Stimulated activated CD4-positive, alpha-beta T cell treated with anti-CD3 and anti-CD28 coated beads, Interleukin-1b, Interleukin-23, amount 100 ng/mL, for 24 hours (primary cell): ENCODE measurements at places on chromosomes 12 and 14.

- no peak for DNase-seq
Measured at GRCh38 chr12:87861791-87862190, 167.4 kb downstream of the C12orf50 start.

GRCh38 chr14:103527408-103528145, 1.4 kb upstream of the TRMT61A start:
- no peak for DNase-seq

- no peak for DNase-seq
Measured at GRCh38 chr12:52907092-52907810, 2.4 kb upstream of the KRT8 start.

- no peak for DNase-seq
Measured at GRCh38 chr14:22901799-22902198, 17.1 kb downstream of the RBM23 start.

GRCh38 chr14:88562532-88562830, 356 bp upstream of the ZC3H14 start:
- no peak for DNase-seq

GRCh38 chr12:76531056-76531455, 28.5 kb downstream of the OSBPL8 start:
- no peak for DNase-seq

GRCh38 chr14:38282936-38283335, 27.0 kb upstream of the CLEC14A start:
- no peak for DNase-seq

GRCh38 chr12:62714774-62715721, 219.9 kb downstream of the PPM1H start:
- no peak for DNase-seq

DNA sequence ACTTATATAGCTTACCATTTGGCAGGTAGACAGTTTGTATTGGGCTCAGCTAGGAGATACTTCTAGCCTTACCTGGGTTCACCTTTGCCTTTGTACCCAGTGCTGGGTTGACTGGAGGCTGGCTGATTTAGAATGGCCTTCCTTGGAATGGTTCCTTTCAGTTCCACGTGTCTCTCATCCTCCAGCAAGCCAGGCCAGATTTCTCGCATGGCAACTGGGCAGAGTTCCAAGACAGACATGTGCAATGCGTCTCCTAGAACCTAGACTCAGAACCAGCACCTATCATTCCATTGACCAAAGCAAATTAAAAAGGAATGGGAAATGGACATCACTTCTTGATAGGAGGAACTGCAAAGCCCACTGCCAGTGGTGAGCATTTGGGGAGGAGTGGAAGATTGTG, 79.1 kb upstream of the BDKRB2 start:
- DNase-seq, result no peak

DNA sequence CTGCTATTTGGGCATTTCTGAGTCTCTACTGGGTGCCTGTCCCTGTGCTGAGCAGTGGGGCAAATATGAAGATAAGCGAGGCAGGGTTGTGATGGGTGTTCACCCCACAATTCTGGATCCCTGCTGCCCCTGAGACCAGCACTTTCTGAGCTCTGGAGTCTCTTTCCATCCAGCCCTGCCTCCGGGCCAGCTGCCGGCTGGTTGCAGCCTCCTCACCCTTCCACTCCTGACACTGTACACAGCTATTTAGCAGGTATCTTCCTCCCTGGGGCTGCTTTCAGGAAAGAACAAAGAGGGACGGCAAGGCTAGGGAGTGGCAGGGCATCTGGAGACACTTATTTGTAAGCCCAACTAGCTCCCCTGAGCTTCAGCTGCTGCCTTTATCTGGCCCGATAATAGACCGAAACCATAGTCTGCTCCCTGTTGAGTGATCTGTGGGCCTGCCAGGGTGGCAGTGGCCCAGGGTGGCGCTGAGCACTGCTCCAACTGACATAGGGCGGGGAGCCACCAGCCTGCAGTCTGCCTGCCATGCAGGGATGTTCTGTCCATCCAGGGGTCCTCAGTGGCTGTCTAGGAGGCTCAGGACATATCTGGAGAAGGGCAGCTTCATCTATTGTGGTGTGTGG, 7.6 kb upstream of the KRT80 start:
- DNase-seq, result no peak

GRCh38 chr12:31560516-31560915, 30.4 kb downstream of the DENND5B start:
- DNase-seq, result no peak

- DNase-seq, result no peak
Measured at GRCh38 chr12:47317175-47317915, 237.6 kb upstream of the AMIGO2 start.

DNA sequence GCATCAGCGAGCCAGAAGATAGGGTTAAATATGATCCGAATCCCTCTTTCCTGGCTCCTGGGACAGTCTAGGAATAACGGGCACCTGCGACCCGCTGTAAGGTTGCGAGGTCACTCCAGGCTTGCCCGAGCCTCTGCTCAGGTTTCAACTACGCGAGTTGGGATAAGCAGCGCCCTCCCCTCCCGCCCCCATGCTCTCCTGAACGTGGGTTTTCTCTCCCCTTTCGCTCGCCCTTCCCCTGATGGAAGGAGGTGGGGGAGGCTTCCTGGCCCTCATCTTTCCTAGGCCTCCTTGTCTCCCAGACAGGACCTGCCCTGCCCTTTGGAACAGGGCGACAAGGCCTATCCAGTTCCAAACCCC, 753 bp upstream of the ATP5MC2 start:
- no peak for DNase-seq

DNA sequence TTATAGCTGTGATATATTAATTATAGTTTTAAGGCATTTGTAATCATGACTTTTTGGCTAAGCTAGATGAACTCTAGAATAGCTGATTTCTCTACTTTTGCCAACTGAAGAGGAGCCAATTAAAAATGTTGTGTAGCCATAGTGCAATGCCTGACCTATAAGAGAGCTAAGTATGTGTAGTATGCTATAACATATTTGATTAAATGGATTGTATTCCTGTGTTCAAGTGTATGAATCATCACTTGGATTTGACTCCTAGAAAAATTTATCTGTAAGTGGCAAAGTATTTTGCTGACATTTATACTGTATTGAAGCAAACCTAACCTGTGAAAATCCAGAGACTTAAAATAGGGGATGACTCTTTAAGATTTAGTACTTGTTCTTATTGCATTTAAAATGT, 34.2 kb downstream of the PCNX4 start:
- no peak for DNase-seq

DNA sequence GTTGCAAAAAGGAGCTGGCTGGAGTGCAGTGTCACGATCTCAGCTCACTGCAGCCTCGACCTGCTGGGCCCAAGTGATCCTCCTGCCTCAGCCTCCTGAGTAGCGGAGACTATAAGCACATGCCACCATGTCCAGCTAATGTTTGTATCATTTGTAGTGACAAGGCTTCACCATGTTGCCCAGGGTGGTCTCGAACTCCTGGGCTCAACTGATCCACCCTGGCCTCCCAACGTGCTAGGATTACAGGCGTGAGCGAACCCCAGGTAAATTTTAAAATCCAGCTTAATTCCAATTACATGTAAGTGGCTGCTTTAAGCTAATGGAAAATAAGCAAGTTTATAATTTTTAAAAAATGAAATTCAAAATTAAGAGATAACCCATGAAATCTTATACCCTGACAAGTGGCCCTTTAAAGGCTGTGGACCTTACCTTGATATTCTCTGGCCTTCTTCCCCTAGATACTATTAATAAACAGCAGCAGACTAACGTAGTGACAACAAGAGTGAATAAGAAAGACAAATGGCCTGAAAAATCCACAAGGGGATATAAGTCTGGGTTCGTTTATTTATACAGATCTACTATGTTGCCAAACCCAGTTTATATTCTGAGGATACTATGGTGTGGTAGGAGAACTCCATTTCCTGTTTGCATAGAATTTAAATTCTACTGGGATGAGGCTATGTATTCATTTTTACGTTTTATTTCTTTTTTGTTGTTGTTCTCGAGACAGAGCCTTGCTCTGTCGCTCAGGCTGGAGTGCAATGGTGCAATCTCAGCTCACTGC, 25.6 kb upstream of the SLC2A3 start:
- DNase-seq, result no peak

- DNase-seq, result no peak
Measured at GRCh38 chr12:93144109-93144508, 215.0 kb upstream of the EEA1 start.

- DNase-seq, result peak; percentile 20
Measured at GRCh38 chr14:68210729-68211299, 391.2 kb downstream of the RAD51B start.

DNA sequence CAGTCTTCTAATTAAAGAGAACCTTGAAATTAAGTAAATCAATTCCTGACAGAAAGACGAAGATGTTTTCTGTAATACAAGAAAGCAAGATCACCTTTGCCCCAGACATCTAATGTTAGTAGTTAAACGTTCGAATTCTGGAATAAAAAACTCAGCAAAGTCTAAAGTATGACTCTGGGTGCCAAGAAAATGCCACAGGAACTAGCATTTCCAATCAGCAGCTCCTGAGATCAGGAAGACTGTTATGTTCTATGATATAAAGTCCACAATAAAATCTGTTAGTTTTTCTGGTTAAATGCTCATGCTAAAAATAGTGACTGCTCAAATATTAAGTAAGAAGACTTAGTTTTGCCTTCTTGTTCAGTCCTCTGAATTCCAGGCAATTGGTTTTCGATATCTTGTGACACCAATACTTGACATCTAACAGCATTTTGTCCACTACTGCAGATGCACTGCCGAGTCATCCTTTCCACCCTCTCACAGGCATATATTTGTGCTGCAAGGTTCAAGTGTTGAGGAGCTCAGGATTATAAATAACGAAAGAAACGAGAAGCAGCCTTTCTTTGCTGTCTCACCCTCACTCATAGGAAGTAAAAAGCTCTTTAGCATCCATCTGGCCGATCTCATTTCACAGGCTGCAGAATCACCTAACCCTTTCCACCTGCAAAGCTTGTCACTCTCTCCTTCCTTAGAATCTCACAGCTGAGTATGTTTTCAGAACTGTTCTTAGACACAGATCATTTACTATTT, 32.0 kb downstream of the SSH1 start:
- no peak for DNase-seq

- no peak for DNase-seq
Measured at GRCh38 chr14:91866511-91867295, 633 bp downstream of the TC2N start.

DNA sequence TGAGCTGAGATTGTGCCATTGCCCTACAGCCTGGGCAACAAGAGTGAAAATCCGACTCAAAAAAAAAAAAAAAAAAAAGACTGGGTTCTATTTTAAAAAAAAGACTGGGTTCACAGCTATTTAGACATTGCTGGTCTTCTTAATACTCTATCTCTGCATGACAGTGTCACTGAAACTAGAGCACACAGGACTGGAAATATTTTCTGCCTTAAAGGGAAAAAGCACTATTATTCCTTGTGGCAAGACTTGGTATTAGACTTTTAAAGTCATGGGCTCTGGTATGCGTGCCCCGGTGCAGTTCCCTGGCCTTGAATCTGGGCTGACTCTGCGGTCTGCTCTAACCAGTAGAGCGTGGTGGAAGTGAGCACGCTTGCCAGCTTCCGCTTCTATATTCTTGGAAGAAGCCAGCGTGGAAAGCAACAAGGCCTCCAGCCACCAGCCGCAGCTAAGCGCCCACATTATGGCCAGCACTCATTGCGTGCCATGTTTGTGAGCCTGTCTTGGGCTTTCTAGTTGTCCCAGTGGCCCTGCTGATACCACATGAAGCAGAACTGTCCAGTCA, 31.3 kb downstream of the PRKAB1 start:
- no peak for DNase-seq

GRCh38 chr14:71130491-71131179, 223.4 kb downstream of the PCNX1 start:
- no peak for DNase-seq

DNA sequence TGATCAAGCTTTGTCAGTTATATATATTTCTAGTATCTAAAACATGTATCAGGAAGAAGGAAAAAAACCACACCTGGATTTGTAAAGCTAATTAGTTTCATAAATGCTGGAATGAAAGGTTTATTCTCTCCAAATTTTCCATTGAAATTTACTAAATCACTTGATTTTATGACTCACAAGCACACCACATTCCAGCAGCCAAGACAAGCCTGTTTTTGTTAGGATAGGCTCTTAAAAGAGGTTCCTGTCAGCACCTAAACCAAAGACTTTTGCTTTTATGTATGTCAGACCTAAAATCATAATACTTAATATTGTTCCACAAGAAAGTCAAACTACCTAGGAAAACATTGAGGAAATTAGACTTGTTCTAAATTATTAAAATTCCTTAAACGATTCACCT, 85.3 kb upstream of the PAWR start:
- no peak for DNase-seq

DNA sequence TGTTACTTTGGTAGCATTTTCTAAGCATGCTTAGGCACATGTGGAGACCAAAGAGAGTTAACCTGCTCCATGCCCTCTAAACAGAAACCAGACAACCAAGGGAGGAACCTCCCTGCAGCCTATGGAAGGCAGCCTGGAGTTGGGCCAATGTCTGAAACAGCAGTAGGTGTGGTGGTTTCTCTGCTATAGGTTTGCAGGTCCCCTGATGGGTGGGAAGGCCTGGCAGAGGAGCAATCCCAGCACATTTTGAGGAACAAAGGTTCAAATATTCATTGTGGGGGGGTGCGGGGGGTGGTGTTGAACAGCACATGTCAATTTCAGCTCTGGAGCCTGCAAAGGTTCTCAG, 65.4 kb downstream of the DACT1 start:
- DNase-seq, result no peak

DNA sequence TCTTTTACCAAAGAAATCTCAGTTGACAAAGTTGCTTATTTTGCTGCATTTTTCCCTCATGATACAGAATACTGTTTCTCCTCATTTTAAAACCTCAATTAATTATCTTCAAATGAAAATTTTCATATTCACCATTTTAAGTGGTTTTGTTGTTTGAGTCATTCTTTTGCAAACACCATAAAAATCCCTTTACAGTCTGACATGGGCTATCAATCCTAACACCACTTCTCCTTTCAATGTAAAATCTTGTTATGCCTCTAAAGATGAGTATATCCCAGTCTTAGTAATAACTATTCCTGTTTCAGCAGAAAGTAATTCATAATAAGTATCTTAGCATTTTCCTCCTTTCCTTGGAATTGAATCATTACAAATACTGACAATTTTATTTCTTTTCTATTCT, 192.2 kb downstream of the SYT1 start:
- no peak for DNase-seq

- no peak for DNase-seq
Measured at GRCh38 chr14:41875116-41875515, 268.4 kb downstream of the LRFN5 start.

DNA sequence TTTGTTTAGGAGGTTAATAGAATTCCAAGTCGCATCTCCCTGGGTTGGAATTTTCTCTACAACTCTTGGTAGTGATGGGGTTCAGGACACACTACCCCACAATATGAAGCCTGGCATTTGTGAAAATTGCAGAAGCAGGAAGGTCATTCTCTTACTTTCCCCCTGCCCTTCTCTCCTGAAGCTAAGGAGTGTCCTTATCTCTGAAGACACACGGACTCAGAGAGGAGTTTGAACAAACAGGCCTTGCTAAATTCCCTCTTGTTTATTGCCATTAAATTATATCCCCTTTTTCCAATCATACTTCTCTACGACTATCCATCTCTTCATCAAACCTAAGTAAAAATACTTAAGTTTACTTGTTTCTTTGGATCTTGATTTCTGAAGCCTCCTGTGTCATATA, 443.0 kb downstream of the RAD51B start:
- no peak for DNase-seq
